Dermis blood vessel endothelial cell (primary cell): ENCODE measurements at places on chromosomes 6 and 20.

DNA sequence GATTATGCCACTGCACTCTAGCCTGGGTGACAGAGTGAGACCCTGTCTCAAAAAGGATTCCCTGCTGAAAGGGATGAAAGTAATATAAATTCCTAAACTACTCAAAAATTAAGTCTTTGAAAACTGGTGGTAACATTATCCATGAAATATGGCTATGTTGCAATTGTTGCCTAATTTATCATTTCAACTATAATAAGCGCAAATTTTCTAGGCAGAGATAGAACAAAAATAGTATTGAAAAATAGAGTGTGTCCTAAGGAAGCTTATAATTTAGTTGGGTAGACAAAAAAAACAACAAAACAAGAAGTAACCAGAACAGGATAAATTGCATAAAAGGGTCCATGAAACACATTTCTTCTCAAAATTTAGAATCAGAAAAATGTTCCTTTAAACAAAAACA lies 68.0 kb downstream of the FKBP5 start:
- no peak for DNase-seq

DNA sequence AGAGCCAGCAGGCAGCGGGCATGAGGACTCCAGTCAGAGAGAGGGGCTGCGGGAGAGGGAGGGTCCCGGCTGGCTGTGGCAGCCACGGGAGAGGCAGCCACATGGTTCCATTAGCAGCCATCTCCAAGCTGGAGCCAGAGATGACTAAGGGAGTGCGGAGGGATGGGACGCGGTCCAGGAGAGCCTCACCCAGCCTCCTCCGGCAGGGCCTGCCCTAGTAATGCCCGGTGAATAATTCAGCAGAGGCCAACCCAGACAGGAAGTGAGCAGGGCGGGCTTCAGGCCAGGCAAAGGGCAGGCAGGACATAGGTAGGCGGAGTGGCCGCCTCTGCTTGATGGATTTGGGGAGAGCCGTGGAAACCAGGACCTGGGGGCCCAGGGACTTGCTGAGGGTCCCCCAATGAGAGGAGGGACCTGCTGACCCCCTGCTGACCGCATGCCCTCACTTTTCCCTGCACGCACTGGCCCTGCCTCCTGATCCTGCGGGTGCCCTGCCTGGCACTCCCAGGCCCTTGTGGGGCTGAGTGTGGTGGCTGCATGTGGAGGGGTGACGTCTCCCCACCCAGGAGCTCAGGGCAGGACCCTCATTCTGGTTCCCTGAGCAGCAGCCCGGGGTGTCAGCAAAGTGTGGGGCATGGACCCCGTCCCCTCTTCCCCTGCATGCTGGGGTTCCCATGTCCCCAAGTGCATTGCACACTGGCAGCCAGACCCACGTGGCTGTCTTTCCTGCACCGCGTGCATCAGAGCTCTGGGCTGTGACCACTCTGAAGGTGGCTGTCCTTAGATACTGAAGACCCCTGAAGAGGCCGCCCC lies 51.8 kb upstream of the SLCO4A1 start:
- peak; percentile 79 for DNase-seq

GRCh38 chr6:106315765-106316374 lies 9.7 kb downstream of the ATG5 start:
- peak; percentile 50 for DNase-seq

DNA sequence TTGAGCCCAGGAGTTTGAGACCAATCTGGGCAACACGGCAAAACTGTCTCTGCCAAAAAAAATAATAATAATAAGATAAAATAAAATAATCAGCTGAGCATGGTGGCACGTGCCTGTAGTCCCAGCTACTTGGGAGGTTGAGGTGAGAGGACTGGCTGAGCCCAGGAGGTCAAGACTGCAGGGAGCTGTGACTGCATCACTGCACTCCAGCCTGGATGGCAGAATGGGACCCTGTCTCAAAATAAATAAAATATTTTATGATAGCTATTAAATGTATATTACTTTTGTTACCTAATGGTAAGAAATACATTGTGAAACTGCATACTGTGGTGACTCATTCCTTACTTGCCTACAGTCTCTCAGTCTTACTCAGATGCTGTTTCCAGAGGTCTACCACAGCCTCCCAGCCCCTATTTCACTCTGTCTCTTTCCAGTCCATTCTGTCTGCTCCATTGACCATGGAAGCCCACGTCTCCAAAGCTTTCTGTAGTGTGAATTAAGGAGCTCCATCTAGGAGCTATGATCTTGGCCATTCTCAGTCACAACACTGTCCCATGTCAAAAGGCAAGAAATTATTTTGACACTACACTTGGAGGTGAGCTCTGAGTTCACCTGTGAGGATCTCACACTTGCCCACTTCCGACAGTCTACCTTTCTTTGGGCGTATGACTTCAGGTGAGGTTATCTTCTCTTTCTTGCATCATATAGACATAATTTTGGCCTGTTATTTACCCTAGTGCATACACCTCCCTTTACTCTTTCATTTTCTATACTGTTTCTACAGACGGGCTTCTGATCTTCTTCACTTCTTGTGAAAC lies 22.4 kb upstream of the SNX9 start:
- no peak for DNase-seq

DNA sequence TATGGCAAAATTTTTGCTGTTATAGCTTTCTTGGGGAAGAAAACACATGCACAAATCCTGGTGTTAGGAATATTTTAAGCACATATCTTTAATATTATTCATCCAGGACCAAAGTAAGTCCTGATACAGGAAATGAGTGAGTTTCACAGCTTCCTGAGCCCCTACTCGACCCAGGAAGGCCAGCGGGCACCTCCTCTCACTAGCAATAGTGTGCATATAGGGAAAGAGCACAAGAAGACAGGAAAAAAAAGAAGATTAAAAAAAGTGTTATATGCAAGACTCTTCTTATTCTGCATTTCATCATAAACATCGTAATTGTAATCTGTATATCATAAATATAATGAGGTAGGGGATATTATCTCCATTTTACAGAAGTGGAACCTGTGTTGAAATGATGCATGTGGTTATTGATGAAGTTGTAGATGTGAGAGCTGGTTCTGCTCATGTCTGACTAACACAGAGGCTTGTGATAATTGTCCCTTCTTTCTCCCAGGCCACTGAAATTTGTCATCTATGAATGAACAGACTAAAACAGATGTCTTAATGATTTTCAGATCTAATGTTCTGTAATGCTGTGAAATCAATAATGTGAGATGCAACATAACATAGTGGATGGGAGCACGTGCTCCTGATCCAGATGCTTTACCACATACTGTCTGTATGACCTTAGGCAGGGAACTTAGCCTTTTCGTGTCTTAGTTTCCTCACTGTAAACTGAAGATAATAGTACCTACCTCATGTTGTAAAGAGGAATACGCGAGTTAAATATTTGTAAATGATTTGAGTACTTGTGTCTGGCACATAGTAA lies 101.2 kb downstream of the MYO6 start:
- DNase-seq, result peak; percentile 45

- no peak for DNase-seq
These were observed 11.5 kb downstream of the TAAR2 start for GRCh38 chr6:132612449-132613108.

DNA sequence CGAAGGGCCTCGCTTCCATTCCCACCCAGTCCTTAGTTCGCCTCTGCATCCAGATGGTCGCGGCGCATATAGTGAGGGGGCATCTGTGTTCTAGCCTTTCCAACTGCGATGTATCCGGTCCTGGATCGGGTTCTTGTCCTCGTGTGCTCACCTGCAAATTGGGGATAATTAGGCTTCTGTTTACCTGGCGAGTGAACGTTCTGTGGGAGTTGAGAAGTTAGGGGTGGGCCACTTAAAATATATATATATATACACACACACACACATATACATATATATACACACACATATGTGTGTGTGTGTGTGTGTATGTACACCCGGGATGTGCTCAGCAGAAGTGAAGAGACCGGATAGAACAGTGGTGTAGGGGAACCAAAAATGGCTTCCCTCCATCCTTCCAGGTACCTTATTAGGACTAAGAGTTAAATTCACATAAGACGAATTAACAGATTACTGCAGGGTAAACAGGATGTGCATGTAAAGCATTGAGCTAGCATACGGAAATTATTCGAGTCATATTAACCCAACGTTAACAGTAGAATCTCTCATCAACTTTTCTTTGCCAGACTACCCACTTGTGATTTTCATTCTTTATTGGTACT lies 537 bp downstream of the CSTF1 start:
- peak; percentile 25 for DNase-seq

GRCh38 chr6:156917213-156917612 lies 140.0 kb downstream of the ARID1B start:
- no peak for DNase-seq

- no peak for DNase-seq
These were observed 40.8 kb upstream of the RNF182 start for GRCh38 chr6:13883966-13884365.

- DNase-seq, result no peak
These were observed 146.2 kb downstream of the DLL1 start for GRCh38 chr6:170144571-170145271.

GRCh38 chr6:135922174-135922573 lies 70.7 kb downstream of the PDE7B start:
- peak; percentile 91 for DNase-seq

DNA sequence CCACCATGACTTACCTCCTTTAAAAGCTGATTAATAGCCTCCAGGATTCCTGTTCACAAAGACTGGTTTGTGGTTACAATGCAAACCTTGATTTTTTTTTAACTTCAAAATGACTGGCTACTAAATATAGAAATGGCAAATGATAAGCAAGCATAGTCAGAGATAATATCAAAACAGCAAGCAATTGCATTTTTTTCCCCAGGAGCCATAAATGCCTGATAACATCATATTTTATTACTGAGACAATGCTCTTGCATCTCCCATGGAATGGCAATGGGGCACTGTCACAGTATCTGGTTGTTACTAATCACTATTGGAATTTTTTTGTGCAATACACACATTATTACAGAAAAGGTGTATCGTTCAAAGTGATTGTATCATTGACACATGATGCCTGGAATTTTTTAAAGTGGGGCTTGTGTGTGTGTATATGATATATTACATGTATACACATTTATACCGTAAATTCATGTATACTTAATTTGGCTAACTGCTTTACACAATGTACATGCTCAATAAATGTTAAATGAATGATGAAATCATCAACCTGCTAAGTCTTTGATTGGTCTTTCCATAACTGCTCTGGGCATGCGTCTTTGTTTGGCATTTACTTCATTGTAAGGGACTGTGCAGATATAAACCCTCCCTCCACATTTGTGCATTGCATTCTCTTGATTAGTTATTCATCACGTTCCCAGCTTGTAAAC lies 980 bp upstream of the SALL4 start:
- DNase-seq, result no peak

- DNase-seq, result peak; percentile 78
These were observed 92.9 kb downstream of the SAMD3 start for GRCh38 chr6:130129762-130130246.

DNA sequence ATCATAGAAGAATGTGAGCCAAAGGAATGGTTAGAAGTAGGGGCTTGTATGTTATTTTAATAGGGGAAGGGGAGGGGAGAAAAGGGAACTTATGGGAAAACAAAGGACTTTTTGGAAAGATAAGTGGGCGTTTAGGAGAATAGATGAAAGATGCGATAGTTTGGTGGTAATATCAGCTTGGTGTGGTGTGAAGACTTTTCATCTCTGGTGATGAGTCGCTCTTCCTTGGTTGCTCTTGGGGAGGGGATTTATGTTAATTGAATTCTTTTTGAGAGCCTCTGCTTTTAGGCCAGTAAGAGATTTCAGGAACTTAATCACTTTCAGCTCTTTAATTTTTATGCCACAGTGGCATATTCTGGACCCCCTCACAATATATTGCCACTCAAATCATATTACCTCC lies 10.8 kb downstream of the HECA start:
- no peak for DNase-seq

DNA sequence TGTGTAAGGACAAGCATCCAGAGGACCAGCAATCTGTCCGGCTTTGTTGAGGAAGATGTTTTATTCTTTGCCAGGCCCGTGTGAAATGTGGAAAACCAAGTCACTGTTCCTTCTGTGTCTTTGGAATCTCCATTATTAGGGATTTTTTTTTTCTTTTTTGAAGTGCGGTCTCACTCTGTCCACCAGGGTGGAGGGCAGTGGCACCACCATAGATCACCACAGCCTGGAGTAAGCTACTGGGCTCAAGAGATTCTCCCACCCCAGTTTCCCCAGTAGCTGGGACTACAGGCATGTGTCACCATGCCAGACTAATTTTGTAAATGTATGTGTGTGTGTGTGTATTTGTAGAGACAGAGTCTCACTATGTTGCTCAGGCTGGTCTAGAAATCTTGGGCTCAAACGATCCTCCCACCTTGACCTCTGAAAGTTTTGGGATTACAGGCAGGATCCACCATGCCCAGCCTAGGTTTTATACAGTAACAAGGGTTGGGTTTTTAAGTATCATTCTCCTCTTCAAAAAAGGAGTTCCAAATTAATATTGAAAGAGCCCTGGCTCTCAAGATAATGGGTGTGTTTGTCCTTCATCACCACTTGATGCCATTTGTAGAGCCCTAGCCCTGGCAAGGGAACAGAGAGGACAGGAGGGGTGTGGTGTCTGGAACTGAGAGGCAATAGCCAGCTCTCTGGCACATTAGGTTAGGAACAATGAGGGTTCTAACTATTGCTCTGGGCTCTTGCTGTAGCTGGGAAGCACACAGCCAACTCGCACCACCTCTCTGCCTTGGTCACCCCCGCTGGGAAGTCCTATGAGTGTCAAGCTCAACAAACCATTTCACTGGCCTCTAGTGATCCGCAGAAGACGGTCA lies 3.1 kb downstream of the LAMP5 start:
- no peak for DNase-seq

- no peak for DNase-seq
These were observed 11.3 kb downstream of the GINS1 start for GRCh38 chr20:25418776-25419175.
